ENCODE measurements at places on chromosomes 7 and 10.
A peak's percentile ranks its signal among the peaks of the same experiment; 100 is the strongest.

DNA sequence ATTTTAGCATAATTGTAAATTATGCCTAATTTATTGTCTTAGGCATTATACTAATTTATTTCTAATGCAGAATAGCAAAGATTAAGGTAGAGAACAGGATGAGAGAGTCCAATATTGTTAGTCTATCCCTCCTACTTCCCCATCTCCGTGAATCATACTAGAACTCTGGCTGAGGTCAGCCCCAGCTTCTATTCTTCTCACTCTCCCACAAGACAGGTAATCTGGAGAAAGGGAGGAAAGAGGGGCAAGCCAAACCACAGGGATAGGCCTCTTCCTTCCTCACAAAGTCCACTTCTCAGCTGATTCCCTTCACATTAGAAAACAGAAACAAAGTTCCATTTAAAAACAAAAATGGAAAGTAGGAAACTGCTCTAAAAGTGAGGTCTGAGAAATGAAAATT is 117.5 kb upstream of the LAMB4 start:
- DNase-seq: no peak

DNA sequence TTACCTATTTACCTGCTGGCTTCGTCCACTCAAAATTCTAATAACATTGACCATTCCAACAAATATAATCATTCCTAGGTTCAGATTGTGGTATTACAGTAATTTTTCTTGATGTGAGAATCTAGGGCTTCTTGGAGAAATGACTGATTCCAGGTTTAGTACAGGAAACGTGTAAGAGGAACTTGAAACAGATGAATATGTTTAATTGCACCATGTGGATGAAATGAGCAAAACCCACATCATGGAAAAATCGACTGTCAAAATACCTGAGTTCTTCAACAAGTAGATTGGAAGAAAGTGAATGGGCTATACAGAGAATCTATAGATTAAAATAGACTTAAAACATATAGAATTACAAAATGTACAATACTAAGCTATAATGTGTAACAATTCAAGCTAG is 24.9 kb upstream of the OR9A4 start:
- no peak for DNase-seq

- DNase-seq: peak; percentile 99
These were observed 8.0 kb upstream of the HSPB1 start for GRCh38 chr7:76294344-76295024.

DNA sequence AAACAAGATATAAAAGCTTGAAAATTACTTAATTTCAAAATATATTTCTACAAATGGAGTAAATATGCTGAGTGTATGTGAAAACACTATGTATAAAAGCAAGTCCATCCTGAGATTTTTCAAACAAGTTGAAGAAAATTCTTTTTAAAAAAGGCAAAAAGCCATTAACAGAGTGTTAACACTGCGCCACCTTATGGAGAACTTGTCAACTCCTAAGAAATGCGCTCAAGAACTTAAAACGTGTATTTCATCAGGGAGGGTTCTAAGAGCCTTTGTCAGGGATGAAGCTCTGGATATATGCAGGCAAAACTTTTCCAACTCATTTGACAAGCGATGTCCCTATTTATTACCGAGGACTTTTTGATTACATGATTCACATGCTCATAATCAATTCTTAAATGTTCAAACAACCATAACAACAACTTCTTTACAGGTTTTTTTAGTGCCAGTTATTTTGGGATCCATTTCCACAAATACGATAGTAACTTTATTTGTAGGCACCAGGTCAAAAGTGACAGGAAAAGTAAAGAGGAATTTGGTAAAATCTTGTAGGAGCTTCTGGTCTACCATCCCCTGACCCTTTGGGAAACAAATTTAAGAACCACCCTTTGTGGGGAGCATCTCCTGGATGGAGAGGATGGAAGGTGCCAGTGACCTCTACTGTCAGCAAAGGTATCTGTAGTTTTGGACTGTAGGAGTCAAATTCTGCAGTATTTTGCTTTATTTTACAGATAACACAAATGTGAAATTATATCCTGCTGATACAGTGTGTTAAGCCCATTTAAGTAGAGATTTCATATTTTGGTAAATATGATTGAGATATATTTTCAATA is 23.2 kb downstream of the CALCR start:
- no peak for DNase-seq

DNA sequence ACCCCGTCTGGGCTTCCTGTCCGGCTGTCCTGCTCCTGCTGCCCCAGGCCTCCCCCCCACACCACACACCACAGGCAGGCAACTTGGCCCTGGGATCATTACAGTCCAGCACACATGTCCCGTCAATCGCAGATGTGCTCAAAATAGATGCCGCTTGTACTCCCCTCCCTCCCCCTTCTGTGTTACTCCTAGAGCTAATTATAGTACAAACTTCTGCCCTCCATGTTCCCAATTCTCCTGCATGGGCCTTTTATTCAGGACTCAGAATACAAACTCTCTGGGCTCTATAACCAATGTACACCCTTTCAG is at the start of gene SYNPO2L:
Gene SYNPO2L, minus strand, starts transcription at position 40 of the 309 bp plus-strand sequence. CDS start 107 bp downstream, outside the sequence.
- DNase-seq: peak; percentile 44

DNA sequence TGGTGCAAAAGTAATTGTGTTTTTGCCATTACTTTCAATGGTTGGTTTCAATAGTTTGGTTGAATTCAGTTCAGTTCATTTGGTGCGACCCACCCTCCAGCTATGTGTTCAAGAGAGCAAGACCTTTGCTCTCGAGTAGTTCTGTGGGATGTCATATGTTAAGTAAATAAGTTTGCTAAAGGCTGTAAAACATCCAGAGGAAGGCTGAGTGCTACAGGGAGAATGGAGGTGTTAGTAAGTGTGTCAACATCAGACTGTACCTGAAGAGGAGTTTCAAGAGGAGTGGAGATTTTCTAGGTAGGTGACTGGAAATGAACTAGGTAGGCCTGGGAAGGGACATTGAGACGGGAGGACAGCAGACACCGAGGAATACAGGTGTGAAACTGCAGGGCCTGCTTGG is 147.7 kb downstream of the SH2D4B start:
- DNase-seq: no peak

DNA sequence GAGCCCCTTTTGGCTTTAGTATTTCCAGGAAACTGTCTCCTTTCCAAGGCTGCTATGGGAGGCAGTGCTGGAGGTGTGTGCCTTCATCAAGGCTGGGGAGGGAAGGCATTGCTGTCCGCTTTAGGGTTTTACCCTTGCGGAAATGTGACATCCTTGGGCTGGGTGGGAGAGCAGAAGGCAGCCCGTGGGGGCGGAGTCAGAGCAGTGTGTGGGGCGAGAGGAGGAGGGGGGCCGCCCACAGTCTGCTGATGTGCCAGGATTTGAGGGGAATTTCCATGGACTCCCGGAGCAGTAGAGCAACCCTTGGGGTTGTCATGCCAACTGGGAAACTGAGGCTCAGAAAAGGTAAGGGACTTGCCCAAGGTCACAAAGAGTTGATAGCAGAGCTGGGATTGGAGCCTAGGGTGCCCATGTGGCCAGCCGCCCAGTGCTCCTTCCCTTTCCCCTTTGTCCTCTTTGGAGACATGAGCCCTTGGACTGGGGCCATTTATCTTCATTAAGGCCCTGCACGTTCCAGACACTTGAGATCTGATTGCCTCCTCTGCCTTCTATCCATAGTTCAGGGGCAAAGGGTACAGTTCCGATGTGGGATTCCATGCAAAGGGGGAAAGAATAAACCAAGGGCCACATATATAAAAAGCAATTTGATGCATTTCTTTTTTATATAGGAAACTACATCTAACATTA is 22.2 kb downstream of the TSPAN15 start:
- no peak for DNase-seq

DNA sequence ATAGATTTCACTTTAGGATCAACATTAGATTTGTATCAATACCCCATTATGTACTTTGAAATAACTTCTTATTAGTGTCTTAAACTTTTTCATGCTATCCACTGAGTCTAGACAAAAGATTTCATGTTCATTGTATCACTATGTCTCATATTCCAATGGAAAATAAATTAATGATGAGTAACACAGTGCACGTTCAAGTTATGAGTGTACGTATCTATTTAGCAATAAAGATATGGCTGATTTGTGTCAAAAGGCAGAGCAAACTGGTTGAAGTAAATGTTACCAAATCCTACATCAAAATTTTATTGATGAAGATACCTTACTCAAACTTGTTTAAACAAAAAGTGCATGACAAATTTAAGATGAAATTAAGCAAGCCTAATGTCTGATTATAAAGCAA is 102.4 kb downstream of the SEMA3E start:
- no peak for DNase-seq

DNA sequence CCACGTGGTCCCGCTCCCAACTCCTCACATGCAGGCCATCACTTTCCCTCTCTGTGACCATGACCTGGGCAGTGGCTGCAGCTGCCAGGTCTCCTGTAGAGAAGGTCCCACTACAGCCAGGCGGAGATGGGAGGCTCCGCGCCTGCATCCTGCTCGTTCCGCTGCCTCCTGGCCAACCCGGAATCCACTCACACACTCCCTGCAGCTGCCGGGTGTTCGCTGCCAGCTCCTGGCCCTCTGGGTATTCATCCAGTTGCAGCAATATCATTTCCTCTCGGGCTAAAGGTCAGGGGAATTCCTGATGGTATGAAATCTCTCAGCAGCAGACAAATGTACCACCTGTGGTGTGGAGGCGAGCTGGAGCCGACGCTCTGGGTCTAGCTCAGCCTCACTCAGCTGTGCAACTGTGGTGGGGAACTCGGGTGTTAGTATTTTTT is 65.7 kb downstream of the TLL2 start:
- DNase-seq: peak; percentile 66

GRCh38 chr7:34747867-34748727 is 90.1 kb downstream of the NPSR1 start:
- peak; percentile 53 for DNase-seq

GRCh38 chr7:26329520-26330255 is 38.0 kb downstream of the SNX10 start:
- DNase-seq: peak; percentile 56
